GM12865 (cell line): ENCODE measurements at places on chromosomes 5 and 9.

GRCh38 chr9:89165341-89165740 is 13.3 kb downstream of the SHC3 start:
- no peak for DNase-seq

DNA sequence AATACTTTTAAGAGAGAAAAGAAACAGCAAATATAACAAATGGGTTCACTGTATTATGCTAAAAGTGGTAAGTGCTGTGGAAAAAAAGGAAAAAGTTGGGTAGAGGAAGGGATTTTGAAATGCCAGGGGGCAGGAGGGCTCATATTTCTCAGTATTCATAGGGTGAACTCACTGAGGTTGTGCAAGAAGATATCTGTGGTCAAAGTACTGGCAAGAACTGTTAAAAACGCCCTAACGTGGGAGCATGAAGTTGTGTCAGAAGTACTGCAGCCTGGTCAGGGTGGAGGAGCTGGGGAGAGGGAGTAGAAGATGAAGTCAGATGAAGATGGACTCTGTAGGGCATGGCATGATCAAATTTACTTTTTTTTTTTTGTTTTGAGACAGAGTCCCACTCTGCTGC is 31.2 kb upstream of the SLC28A3 start:
- DNase-seq, result no peak

DNA sequence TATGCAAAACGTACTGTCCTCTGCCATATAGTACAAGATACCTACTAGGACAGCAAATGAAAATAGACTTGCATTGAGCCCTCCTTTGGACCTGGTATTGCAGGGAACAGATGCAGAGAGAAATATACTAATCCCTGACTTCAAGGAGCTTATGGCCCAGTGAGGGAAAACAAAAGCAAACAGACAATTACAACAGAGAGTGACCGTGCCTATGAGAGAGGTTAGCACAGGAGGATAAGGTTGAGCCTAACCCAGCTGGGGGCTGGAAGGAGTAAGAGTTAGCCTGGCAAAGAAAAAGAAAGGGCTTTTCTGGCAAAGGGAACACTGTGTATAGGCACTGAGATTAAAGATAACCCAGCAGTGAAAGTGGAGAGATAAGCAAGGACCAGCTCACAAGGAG is 5.5 kb downstream of the CDC26 start:
- DNase-seq, result no peak

DNA sequence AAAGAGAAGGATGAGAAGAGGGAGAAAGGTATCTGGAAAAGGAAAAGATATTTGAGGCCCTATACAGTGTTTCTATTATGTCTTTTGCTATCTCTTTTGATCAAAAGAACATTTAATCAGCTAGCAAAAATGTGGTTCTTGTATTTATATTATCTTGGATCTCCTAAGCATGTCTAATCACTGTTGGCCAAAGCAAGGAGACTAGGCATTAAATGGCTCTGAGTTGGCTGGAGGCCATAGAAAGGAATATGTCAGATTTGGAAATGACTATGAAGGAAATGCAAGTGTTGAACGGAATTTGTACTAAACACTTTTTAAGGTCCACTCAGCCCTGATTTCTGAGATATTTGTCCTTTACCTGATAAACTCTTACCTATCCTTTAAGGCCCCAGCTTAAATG is 22.4 kb upstream of the THG1L start:
- no peak for DNase-seq

DNA sequence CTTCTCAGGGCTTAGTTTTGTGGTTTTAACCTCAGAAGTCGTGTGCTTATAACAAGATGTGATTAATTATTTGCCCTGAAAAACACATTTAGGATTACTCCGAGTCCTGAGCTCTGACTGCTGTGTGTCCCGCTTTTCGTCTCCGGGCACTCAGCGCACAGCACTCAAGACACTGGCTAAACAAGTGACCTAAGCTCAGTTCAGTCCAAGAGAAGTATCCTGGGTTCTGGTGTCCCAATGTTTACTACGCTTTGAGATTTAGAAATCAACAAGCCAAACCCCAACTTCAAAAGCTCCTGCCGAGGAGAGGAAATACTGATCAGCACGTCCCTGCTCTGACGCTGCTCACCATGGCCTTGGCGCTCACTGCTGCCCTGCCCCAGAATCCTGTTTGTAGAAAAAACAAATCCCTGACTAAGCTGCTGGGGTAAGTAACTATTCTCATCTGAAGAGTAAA is 53.2 kb downstream of the IPPK start:
- DNase-seq, result no peak

DNA sequence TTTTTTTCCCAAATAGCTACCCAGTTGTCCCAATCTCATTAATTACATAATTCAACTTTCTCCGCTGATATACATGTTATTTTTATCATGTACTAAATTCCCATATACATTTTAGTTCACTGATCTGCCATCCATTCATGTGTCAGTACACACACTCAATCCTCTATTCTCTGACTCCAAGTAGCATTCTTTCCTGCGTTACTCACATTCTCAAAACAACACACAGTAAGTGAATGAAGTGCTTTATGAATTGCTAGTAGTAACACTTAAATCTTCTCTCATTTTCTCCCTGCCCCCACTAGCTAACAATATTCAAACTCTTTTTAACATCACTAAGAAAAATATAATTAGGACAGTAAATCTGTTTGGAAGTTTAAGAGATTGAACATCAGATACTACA is 8.9 kb downstream of the ZNF366 start:
- no peak for DNase-seq

GRCh38 chr5:124697501-124697900 is 48.9 kb downstream of the ZNF608 start:
- DNase-seq, result no peak

DNA sequence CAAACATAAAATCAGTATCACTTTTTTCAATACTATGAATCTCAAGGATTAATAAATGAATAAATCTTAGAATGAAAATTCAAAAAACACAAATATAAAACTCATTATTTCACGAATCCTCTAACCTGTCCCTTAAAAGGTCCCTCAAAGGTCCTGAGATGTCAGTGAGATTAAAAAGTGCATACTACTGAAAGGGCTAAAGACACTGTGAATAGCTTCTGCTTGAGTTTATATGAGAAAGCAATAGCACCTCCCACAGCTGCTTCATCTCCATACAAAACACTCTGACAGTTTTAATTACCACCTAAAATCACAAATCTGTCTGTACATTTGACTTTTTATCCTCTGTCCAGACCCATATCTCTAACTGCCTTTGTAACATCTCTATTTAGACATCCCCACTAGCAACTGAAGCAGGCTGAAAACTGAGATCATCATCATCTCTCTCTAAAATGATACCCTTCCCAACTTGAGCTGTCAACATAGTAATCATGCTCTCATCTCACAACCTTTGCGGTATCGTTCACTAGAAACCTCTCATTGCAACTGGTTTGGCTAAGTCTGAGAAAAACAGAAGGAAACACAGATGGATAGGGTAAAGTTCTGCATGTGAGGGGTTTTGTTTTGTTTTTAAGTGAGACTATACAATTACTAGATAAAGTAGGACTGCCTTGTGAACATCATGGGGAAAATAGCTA is 56.3 kb downstream of the TBCA start:
- DNase-seq, result peak; percentile 11

DNA sequence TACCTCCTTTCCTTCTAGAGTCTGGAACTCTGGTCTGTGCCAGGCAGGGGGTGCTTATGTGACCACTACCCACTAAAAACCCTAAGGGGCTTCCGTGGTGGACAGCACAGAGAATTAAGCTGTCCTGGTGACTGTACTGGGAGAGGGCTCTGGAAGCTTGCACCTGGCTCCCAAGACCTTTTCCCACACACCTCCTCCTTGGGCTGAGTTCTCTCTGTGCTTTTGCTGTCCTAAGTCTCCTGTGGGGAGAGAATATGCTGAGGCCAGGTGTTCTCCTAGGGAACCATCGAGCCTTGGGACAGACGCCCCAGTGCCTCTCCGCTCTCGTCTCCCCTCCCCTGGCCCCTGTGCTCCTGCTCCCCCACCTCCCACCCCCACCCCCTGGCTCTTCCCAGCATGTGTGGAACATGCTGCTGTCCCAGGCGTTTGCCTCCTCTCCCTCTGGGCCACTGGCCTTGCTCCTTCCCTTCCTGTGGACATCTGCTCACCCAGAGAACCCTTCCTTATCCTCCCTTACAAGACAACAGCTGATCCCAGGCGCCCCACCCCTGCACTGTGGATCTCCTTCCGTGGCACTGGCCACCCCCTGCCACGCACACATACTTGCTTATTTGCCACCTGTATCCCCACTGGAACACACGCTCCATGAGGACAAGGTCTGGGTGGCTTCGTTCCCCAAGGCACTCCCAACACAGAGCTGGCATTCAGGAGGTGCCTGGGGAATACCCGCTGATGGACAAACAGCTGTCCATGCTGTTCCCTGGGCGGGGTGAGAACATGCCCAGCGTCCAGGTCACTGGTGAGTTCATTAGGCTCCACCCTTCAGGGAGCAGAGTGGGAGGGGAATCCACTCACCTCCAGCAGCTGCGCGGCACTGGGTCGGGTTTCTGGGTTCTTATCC is 83.0 kb downstream of the STK10 start:
- no peak for DNase-seq

- no peak for DNase-seq
Measured at GRCh38 chr9:99680191-99680590, 141.5 kb upstream of the NR4A3 start.

- DNase-seq, result no peak
Measured at GRCh38 chr9:124042201-124042721, 30.7 kb downstream of the LHX2 start.

- no peak for DNase-seq
Measured at GRCh38 chr9:112719696-112720095, 1.8 kb upstream of the INIP start.

GRCh38 chr5:126166368-126166767 is 256.8 kb upstream of the GRAMD2B start:
- no peak for DNase-seq

- DNase-seq, result peak; percentile 29
Measured at GRCh38 chr9:136623842-136624183, 38.9 kb upstream of the EGFL7 start.

GRCh38 chr9:20940447-20941173 is 90.8 kb downstream of the HACD4 start:
- no peak for DNase-seq

DNA sequence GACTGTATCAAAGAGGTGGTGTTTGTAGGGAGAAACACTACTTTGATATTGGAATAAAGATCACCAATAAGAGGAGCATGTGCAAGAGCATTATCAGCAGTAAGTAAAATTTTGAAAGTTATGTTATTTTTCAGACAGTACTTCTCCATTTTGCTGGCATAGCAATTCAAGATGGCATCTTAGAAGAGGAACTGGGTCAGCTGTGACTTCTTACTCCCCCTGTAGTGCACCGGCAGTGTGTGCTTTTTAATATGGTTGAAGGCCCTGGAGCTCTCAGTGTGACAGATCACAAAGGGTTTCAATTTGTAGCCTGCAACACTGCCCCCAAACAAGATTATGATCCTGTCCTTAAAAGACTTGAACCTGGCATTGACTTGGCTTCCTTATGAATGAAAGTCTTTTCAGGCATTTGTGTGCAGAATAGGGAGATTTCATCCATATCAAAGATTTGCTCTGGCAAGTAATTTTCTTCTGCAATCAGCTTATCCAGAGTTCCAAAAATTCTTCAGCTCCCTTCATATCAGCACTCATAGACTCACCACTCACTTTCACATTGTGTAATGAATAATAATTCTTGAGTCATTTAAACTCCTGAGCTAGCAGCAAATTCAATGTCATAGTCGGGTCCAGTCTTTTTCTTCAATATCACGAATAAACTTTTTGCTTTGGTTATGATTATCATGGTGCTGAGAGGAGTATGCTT is 105.7 kb upstream of the MAMDC2 start:
- DNase-seq, result no peak

DNA sequence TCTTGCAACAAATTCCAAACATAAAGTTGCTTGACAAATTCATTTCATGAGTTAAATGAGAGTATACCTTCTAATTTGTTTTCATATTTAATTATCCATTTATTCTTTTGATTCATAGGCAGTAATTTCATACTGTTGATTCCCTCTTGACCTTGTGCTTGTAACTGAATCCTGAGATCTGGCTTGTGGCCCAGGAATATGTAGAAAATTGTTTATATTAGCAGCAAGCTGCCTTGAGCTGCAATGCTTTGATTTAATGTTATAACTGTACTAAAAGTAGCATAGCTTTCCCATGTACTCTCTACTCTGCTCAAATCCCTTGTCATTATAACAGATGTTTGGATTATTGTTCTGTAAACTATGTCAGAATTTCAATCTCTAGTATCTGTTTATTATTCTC is 780.7 kb downstream of the NR2F1-AS1 start:
- DNase-seq, result no peak

- no peak for DNase-seq
Measured at GRCh38 chr5:93360436-93361088, 220.5 kb downstream of the NR2F1-AS1 start.

- no peak for DNase-seq
Measured at GRCh38 chr5:124661317-124662141, 84.9 kb downstream of the ZNF608 start.

GRCh38 chr5:96901384-96901783 is 25.1 kb downstream of the ERAP2 start:
- DNase-seq, result peak; percentile 57

GRCh38 chr9:136886610-136887597 is 588 bp downstream of the TRAF2 start:
- DNase-seq, result peak; percentile 41

- DNase-seq, result no peak
Measured at GRCh38 chr9:269081-269711, 54.5 kb downstream of the DOCK8 start.

DNA sequence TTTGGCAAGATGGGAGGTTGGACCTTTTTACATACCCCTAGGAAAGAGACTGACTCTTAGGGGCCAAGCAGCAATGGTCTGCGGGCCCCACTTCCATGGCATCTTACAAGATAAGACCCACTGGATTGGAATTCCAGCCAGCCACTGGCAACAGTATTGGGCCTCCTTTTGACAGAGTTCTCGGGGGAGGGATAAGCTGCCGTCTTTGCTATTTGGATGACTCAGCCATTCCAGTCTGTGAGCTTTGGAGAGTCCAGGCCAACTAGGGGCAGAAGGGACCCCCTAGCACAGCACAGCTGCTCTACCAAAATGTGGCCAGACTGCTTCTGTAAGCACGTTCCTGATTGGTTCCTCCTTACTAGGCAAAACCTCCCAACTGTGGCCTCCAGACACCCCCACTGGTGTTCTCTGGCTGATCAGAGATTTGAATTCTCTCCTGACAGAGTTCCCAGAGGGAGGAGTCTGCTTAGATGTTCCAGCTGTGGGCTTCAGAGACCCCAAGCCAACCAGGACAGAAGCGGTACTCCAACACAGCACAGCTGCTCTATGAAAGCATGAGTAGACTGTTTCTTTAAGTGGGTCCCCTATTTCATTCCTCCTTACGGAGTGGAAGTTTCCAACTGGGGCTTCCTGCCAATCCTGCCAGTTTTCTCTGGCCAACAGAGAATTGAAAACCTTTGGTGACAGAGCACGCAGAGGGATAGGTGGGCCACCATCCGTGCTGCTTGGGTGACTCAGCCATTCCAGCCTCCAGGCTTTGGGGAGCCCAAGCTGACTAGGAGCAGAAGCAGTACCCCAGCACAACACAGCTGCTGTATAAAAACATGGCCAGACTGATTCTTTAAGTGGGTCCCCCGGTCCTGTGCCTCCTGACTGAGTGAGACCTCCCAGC is 672.1 kb upstream of the RIOK2 start:
- DNase-seq, result no peak

GRCh38 chr9:72396247-72397091 is 31.5 kb upstream of the ZFAND5 start:
- no peak for DNase-seq

GRCh38 chr5:53084546-53085255 is 24.9 kb downstream of the MOCS2 start:
- DNase-seq, result no peak
